ENCODE measurements at places on chromosomes 4 and X.

- no peak for DNase-seq
These were observed 9.9 kb upstream of the MOB1B start for GRCh38 chr4:70892086-70892769.

DNA sequence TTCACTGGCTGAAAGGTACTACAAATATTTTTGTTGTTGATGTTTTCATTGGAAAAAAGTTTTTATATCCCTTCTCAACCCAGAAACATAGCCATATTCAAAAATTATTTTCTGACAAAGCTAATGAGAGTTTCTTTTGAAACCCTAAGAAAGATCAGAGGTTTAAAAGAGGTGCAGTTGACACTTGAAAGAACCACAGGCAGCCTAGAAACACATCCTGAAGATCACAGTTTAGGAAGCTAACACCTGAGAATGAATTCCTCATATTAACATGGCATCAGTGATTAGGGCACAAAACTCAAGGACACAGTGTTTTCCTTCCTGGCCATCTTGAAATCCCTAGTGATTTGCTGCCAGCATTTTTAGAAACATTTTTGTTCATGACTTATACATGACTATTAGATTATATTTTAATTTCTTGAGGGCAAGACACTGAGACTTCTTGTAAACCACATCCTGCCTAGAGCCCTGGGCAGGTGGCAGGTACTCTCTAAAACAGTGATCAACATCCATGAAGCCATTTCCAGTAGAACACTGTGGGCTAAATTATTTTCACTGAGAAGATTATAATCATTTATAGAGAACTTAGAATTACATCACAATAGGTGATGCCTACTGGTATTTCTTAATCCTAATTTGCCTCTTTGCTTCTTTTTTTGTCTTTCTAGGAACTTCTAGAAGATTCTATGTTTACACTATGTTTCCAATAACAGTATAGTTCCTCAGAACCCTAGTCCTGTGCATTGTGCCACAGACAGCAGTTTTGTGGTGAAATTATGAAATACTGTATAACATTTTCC lies 80.0 kb downstream of the ARSJ start:
- no peak for DNase-seq

DNA sequence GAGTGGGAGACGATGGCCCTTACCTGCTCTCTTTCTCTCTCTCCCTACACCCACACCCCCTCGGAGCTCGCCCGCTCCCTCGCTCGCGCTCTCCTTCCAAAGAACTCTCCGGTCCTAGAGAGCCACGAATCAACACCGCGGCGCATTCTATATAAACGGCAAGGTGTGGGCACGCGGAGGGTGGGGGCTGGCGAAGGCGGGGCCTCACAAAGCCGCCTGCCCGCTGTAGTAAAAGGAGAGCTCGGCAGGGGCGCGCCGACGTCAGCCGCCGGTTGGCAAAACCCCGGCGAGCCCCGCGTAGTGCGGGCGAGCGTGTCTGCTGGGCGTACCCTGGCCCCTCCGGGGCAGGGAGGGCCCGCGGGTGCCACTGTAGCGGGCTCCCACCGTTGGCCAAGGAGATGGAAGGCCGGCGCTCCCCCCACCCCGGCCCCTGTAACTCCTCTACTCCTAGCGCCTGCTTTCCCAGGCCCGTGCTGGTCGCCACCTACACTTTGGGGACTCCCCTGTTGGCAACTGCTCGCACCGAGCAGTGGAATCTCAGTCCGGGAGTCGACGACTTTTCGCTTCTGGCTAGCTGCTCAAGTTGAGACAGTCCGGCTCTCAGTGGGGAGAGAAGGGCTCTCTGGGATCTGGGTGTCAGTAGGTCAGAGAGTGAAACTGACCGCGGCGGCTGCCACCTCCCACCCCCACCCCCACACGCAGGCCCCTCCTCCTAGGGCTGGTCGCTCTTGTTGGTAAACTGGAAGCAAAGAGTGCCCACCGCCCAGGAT lies 325.5 kb upstream of the F9 start:
- no peak for DNase-seq

DNA sequence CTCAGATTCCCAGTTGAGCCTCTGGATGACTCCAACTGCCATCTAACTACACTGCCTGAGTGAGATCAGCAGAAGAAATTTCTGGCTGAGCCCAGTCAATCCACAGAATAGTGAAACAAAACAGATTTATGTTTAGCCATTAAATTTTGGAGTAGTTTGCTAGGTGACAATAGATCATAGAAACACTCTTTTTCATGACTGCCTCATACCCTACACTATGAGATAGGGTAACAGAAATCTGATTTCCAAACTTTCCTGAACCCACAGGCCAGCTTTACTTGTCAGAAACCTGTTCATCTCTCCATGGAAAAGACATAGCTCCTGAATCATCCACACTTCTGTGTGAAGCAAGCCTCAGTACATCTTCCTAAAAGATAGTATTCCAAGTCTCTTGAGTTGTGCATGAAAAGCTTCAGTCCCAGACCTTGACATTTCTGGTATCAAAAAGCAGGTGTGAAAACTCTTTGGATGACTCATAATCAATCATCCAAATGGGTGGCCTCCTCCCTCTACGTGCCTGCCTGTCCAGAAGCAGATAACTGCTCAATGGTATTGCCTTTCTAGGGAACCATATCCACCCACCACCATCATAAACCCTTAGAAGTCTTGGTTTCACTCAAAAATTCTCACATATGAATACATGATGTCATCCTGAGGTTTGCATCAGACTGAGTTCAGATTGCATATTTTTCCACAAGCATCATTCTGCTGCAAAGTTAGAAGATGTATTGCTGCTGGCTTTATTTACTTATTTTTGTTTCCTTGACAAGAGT lies 47.5 kb upstream of the RAP2C start:
- no peak for DNase-seq

- peak; percentile 2 for DNase-seq
These were observed at the start of gene RAB9B for GRCh38 chrX:103831803-103832544. TSS of gene RAB9B (minus strand) at chrX:103832257. CDS start at chrX:103825784, 6,473 bp downstream.

DNA sequence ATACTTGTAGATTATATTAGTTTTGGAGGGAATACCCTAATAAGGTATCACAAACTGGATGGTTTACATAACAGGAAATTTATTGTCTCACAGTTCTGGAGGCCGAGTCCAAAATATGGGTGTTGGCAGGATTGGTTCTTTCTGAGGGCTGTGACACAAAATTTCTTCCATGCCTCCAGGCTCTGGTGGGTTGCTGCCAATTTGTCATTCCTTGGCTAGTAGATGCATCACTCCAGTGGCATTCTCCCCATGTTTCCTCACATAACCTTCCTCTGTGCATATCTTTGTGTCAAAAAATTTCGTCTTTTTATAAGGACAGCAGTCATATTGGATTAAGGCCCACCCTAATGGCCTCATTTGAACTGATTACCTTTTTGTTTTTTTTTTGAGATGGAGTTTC lies 49.3 kb downstream of the APELA start:
- DNase-seq = no peak

GRCh38 chrX:110786486-110786885 lies 9.1 kb downstream of the CHRDL1 start:
- DNase-seq = no peak

- no peak for DNase-seq
These were observed 359.2 kb downstream of the IDS start for GRCh38 chrX:149145845-149146285.

DNA sequence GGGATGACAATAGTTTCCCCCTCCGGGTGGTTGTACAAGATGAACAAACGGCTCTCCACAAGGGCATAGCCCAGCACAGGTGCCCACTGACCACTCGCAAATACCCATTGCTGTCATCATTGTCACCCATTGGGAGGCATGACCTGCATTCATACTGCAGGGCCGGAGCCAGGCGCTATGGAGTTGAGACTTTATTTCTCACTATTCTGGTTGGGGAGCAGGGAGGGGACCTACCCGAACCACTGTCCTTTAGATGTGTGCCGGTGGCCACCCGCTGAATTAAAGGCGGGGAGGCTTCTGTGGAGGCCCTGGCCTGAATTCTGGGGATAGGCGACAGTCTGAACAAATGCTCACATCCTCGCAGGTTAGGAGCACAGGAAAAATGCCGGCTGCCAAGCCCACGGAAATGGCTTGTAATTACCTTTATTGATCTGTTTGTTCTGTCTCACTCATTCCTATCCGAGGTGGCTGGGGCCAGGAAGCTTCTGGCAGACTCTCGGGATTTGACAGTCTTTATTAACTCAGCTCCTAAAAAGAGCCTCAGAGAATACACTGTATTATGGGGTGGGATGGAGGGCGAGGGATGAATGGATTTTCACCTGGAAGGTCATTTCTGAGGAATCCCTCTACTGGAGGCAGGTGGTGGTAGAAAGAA lies 125.1 kb upstream of the PSAPL1 start:
- no peak for DNase-seq

DNA sequence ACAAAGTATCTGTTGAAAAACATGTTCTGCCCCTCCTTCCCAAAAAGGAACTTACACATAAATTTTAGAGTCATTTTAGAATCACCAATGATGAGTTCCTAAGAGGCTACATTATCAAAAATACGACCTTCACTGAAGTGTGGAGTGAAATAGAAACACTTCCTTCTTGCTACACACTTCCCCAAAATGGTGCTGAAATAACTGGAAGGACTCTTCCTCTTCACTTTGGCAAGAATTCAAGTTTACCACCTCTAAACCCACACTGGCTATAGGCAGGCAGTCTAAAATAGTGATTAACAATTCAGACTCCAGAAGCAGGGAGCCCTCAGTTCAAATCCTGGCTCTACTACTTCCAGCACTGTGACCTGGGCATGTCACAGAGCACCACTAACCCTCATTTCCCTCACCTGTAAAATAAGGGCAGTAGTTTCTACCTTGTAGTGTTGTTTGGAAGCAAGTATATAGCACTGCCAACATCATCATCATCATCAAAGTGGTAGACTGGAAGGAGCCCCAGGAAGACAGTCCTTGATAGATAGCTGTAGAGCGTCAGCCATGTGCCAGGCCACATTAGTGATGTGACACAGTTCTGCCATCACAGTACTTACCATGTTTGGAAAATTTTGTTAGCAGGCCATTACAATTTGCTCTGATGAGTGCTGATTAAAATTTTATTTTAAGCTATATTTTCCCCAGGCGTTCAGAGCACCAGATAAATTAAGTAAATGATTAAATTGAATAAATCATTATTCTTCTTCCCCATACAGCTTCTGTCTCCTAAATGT lies 103.3 kb downstream of the PARM1 start:
- no peak for DNase-seq

DNA sequence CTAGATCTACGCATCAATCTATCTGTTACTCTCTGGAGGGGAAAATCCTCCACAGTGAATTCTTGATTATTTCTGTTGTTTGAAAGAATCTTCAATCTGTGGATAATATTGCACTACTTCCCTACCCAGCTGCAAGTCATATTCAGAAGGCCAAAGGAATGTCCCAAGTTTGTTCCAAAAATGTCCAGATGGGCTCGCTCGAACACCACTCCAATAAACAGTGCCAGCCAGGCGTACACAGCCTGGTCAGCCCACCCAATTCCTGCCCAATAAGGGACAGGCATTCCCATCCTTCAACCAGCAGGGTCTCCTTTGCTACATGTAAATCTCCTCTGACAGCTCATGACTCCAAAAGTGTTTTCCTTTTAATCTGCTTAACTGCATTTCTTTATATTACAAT lies 80.7 kb upstream of the GPM6B start:
- DNase-seq = no peak

DNA sequence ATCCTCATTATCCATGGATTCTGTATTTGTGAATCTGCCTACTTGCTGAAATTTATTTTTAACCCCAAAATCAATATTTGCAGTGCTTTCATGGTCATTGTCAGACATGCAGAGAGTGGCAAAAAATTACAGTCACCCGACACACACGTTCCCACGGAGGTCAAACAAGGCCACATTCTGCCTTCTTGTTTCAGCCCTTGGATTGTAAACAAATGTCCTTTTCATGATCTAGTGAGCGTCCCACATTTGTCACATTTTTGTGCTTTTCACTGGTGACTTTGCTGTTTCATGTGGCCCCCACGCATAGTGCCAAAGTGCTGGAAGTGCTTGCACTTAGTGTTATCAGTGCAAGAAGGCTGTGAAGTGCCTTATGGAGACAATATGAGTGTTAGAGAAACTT lies 45.0 kb downstream of the SOD3 start:
- DNase-seq = no peak

DNA sequence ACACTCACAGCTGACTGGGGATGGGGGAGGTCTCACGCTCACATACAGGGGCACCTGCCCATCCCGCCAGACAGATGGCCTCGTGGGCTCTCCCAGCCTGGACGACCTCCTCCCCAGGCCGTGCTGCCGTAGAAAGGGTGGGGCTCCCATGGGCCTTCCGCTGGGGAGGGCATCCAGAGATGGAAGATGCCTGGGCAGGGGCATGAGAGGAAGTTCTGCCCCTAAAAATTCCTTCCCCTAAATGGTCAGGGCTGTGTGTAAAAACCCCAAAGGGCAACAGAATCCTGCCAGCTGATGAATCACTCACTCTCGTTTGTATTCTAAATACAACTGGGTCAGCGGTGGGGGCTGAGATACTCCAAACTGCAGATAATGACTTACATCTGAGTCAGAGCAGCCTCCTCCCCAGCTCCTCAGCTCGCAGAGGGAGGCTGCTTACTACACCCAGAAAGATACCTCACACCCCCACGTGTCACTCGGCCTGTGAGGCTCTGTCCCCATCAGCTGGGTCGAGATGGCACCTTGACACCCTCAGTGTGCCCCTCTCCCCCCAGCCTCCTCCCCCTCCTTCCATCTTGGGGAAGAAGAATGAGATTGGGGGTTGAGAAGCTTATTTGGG lies 10.1 kb downstream of the WDR1 start:
- peak; percentile 59 for DNase-seq

DNA sequence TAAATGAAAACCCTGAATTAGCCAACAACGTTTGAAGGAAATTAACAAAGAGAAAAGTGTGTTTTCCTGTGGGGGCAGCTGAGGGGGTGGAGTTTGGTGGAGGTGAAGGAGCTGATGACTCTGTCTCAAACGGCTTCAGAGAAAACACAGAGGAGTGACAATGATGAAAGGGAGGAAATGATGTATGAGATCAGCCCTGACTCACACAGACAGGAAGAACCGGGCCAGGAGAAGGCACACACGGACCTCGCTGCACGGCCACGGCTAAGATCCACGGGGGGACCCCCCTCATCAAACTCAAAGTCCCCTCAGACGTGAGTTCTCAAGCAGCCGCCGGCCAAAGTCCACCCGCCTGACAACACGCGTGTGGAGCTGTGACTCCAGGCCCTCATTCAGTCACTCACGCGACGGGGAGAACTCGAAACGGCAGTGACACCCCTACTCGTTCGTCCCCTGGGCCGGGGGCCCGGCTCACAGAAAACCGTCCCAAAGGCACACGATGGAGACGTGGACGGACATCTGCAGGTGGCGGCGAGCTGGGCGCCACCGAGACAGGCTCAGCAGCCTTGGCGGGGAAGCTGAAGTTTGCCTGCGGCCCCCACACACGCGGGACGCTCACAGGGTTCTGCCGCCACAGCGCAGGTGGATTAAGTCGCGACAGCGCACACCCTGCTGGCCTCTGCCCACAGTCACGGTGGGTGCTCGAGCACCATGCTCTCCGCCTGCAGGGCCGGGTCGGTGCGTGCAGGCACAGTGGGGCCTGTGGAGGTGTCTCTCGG lies 28.8 kb downstream of the PPP2R3B start:
- no peak for DNase-seq
